NCI-H2081 treated with DMSO at 0.1 percent for 48 hours (cell line): ENCODE measurements at places on chromosomes 1 and 21.

GRCh38 chr1:16296643-16297042, 55.6 kb downstream of the FBXO42 start:
- no peak for DNase-seq

GRCh38 chr1:30402031-30402430, 321.4 kb downstream of the MATN1 start:
- DNase-seq, result no peak

DNA sequence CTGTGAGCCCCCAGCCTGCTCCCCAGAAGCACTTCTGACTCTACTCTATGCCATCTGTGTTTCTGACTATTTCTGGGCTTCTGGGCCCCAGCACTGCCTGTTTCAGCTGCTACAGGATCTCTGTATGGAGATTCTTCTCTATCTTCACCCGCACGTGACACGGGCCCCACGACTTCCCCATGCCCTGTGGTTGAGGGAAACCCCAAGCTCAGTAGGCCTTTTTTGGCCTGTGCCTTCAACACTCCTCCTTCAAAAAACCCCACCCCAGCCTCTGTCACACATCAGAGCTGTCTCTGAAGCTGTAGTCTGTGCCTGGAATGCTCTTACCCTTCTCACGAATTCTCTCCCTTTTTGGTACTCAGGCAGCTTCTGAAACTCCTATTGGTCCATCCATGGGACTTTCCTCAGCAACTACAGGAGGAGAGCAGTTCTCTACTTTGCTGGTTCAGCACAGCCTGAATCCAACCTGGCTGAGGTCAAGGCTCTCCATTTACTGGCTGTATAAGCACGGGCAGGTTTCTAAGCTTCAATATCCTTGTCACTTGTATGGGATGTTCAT, 2.0 kb upstream of the NID1 start:
- no peak for DNase-seq

DNA sequence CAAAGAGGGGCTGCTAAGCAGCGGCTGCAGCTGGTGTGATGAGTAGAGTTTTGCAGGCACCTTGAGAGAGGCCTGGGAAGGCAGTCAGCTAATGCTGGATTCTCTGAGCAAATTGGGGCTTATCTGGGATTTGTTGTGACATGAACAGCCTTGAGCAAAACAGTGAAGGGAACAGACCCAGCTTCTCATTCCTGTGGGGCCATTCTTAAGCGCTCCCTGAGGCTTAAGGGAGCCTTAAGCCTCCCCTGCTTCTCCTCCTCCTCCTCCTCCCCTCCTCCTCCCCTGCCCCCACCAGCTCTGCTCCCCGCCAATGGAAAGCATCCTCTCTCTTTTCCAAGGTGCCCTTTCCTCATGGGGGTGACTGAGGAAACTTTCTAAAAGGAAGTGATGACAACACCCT, 21.3 kb downstream of the HMGCS2 start:
- no peak for DNase-seq

- no peak for DNase-seq
Measured at GRCh38 chr1:106289265-106289928, 767.1 kb upstream of the PRMT6 start.

DNA sequence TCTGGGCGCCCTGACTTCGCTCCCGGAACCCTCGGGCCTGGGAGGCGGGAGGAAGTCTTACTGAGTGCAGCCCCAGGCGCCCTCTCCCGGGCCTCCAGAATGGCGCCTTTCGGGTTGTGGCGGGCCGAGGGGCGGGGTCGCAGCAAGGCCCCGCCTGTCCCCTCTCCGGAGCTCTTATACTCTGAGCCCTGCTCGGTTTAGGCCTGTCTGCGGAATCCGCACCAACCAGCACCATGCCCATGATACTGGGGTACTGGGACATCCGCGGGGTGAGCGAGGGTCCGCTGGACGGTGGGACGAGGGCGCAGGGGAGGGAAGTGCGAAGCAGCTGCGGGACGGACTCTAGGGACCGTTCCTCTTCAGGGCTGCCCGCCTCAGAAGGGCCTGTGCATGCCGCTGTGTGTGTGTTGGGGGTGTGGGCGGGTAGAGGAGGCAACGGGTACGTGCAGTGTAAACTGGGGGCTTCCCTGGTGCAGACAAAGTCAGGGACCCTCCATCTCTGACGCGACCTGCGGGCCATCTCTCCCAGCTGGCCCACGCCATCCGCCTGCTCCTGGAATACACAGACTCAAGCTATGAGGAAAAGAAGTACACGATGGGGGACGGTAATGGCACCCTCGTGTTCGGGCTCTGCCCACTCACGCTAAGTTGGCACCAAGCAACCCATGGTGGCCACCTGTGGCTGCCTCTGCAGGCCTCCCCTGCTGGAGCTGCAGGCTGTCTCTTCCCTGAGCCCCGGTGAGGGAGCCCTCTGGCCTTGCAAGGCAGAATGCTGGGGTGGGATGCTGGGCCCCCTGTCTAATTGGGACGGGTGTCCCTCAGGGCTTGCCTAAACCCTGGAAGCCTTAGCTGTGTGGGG, at the start of gene GSTM1:
TSS of gene GSTM1 (plus strand) at position 177 of the 859 bp plus-strand sequence. CDS start at position 234, 57 bp downstream.
- DNase-seq, result no peak

GRCh38 chr1:25100151-25100833, 132.0 kb downstream of the SYF2 start:
- no peak for DNase-seq

GRCh38 chr1:155178441-155179111, 4.9 kb downstream of the TRIM46 start:
- no peak for DNase-seq

GRCh38 chr1:44262414-44262813, 49.1 kb downstream of the DMAP1 start:
- DNase-seq, result no peak

DNA sequence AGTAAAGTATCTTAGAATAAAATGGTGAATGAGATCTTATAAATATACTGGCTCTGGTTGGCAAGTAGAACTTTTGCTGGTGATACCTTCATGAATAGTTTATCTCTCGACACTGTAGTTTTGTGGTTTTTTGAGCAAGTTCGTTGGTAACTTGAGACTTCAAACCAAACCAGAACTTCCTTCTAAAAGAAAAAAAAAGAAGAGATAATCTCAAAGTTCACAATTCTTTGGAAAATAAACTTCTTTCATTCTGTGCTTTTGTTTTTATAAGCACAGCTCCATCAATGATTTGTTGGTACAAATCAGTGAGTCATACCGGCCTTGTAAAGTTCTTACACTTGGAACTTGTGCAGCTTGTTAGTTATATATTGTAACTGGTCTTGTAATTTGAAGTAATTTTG, 2.3 kb downstream of the HIPK1 start:
- no peak for DNase-seq
